ENCODE measurements at places on chromosomes 16 and 17. TPM values are rescaled to one million over a fixed set of nuclear protein-coding genes. Genes with fewer than 3 reads are reported as not detected.

- no peak overlapping the region for H3K4me3 ChIP-seq
- H3K27ac ChIP-seq = peak overlapping the region; percentile 97
- H3K27me3 ChIP-seq = no peaks in the 10 kb centered on the region
- peaks cover 40% of the 10 kb centered on the region for H3K4me1 ChIP-seq
Measured at GRCh38 chr16:78200623-78201096, 101.2 kb downstream of the WWOX start.

GRCh38 chr16:23342083-23342640, 40.1 kb downstream of the SCNN1B start:
- no peaks in the 10 kb centered on the region for H3K36me3 ChIP-seq
- H3K27ac ChIP-seq = no peak overlapping the region
- H3K27me3 ChIP-seq = no peaks in the 10 kb centered on the region
- H3K4me3 ChIP-seq = no peak overlapping the region
- no peaks in the 10 kb centered on the region for H3K4me1 ChIP-seq
- DNase-seq = no peak

Gene TRPV3
- 8.9 TPM for total RNA-seq

DNA sequence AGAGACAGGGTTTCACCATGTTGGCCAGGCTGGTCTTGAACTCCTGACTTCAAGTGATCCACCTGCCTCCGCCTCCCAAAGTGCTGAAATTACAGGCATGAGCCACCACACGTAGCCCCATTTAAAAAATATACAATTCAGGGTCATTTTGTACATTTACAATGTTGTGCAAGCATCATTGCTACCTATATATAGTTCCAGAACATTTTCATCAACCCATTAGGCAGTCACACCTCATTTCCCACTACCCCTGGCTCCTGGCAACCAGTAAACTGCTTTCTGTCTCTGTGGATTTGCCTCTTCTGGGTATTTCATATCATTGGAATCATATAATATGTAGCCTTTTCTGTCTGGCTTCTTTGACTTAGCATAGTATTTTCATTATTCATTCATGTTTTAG, 6.7 kb downstream of the LRRC36 start:
- H3K36me3 ChIP-seq = no peaks in the 10 kb centered on the region
- no peak overlapping the region for H3K4me3 ChIP-seq
- H3K4me1 ChIP-seq = peaks cover 22% of the 10 kb centered on the region
- DNase-seq = no peak

Gene BAHCC1
- 10.2 TPM for total RNA-seq

- H3K27ac ChIP-seq = no peak overlapping the region
- no peaks in the 10 kb centered on the region for H3K4me1 ChIP-seq
- no peaks in the 10 kb centered on the region for H3K36me3 ChIP-seq
- DNase-seq = no peak
- no peaks in the 10 kb centered on the region for H3K27me3 ChIP-seq
- H3K4me3 ChIP-seq = no peak overlapping the region
Measured at GRCh38 chr17:14072881-14073280, 3.6 kb downstream of the COX10 start.

- no peak for DNase-seq
- no peak overlapping the region for H3K4me3 ChIP-seq
- H3K27ac ChIP-seq = no peak overlapping the region
- H3K4me1 ChIP-seq = no peaks in the 10 kb centered on the region
Measured at GRCh38 chr17:74508156-74508555, 23.1 kb downstream of the CD300LB start.

GRCh38 chr16:1941162-1942046, 1.6 kb downstream of the MSRB1 start:
- H3K27ac ChIP-seq = peak overlapping the region; percentile 61
- no peaks in the 10 kb centered on the region for H3K36me3 ChIP-seq
- peak overlapping the region; percentile 24 for H3K4me3 ChIP-seq
- peaks cover 28% of the 10 kb centered on the region for H3K4me1 ChIP-seq
- no peaks in the 10 kb centered on the region for H3K27me3 ChIP-seq
